Activated T-cell treated with anti-CD3 and anti-CD28 coated beads, Interleukin-2, amount 50 U/mL, for 72 hours (primary cell): ENCODE measurements at places on chromosomes 6 and 20.
A peak's percentile ranks its signal among the peaks of the same experiment; 100 is the strongest.

GRCh38 chr20:6866741-6867140, 99.3 kb downstream of the BMP2 start:
- no peak for DNase-seq

- no peak for DNase-seq
Observed at GRCh38 chr20:63854069-63854765, 7.1 kb upstream of the ABHD16B start.

GRCh38 chr6:134733801-134734200, 216.1 kb downstream of the ALDH8A1 start:
- no peak for DNase-seq

- peak; percentile 55 for DNase-seq
Observed at GRCh38 chr20:46040902-46041535, 12.0 kb downstream of the SLC12A5 start.

DNA sequence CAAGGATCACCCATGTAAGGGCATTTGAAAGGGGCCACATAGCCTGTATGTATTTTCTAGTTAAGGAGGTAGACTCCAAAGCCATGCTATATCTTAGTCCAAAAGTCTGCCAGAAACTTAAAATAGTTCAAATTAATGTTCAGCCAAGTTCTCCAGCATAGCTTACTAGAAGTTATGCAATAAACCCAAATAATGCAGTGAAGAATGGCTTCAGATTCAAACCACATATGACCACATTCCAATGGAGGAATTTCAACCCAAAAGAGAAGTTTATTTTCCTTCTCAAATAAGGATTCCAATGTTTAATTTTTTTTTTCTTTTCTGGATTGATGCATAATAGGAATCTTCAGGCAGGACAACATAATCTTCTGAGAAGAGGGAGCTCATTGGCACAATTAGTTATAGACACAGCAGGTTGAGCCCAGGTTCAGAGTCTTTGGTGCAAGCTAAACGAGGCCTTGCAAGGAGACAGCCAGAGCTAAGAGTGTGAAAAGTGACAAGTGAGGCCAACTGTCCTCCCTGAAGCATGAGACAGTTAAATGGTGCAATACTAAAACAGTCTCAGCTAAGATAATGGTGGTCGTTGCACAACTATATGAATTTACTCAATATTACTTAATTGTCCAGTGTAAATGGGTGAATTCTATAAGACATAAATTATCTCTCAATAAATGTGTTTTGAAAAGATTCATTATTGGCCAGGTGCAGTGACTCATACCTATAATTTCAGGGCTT, 598.8 kb upstream of the CDH4 start:
- DNase-seq: no peak

DNA sequence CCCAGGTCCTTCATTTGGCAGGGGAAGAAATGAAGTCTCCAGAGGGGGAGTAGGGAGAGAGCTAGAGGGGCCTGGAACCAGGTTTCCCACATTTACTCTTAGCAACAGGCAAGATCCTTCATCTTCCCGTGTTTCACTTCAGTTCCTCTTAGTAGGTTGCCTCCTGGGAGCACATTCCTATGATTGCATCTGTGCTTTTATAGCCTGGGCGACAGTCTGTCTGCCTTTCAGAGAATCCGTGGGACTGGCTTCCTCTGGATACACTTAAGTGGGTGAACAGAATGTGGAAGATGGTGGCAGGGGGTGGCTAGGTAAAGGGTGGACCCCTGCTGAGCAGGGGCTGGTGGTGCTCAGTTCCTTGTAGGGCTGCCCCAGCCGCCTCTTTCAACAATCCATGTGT, 33.4 kb downstream of the STK35 start:
- no peak for DNase-seq

- no peak for DNase-seq
Observed at GRCh38 chr20:63860325-63861051, 810 bp upstream of the ABHD16B start.

GRCh38 chr20:40336533-40336932, 352.5 kb downstream of the MAFB start:
- no peak for DNase-seq

DNA sequence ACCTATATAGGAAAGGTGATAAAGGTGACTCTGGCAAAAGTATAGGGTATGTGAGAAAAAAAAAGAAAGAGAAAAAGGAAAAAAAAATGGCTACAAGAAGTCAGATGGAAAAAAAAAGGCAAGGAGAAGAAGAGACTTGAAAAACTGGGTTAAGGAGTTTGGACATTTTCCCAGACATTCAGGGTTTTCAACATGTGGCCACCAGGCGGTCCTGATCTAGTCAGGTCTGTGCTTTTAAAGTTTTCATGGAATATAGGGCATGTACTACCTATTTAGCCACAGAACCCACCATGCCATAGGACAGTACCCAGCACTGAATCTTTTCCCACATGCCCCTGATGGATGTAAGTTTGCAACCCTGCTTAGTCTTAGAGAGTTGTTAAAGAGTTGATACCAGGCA, 433.7 kb downstream of the MAFB start:
- no peak for DNase-seq

GRCh38 chr6:46380152-46380807, 111.0 kb downstream of the RCAN2 start:
- no peak for DNase-seq

DNA sequence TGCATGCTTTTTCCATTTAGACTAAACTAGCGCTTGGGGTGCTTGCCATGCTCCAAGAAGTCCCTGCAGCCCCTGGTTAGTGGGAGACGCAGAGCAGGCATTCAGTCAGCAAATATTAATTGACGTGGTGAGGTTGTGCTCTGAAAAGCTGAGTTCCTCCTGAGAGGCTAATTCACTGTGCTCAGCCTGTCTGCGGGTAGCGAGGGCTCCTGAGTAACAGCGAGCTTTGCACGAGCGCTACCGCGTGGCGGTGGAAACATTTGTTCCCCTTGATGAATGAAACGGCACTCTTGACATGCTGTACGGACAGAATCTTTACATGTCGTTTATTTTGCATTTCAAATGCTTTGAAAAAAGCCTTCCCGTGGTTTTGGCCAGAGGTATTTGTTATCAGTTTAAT, 170.6 kb upstream of the AGPAT4 start:
- peak; percentile 28 for DNase-seq

DNA sequence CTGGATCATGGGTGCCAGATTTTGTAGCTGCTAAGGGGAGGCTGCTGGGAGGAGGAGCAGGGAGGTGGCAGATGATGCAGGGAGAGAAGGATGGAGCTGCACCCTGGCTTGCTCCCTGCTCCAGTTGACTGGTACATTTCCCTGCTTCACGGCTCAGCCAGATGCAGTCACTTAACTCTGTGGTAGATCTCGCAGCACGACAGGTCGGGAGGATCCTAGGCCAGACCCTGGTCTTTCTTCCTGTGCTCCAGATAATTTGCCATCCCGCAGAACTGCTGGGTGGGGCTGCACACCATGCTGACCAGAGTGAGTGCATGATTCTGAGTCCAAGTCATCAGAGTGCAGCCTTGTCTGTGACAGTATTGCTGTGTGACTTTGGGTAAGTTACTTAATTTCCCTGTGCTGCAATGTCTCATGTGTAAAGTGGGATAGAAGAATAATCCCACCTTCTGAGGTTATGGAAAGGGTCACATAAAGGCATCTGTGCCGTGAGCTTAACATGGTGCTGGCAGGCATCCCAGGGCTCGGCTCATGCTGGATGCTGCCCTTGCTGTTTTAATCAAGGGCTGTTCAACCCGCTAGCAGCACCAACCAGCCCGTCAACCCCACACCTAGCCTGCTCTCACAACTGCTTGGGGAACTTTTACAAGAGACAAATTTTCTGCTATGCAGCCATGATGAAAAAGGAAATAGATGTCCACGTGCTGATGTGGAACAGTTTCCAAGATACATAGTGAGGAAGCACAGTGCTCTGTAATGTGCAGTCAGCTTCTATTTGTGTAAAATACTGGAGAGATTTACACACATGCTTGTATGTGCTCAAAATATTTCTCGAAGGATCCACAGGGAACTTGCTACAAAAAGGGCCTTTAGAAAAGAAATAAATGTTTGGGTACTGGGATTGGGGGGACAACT, 257.9 kb downstream of the CDH26 start:
- DNase-seq: no peak

DNA sequence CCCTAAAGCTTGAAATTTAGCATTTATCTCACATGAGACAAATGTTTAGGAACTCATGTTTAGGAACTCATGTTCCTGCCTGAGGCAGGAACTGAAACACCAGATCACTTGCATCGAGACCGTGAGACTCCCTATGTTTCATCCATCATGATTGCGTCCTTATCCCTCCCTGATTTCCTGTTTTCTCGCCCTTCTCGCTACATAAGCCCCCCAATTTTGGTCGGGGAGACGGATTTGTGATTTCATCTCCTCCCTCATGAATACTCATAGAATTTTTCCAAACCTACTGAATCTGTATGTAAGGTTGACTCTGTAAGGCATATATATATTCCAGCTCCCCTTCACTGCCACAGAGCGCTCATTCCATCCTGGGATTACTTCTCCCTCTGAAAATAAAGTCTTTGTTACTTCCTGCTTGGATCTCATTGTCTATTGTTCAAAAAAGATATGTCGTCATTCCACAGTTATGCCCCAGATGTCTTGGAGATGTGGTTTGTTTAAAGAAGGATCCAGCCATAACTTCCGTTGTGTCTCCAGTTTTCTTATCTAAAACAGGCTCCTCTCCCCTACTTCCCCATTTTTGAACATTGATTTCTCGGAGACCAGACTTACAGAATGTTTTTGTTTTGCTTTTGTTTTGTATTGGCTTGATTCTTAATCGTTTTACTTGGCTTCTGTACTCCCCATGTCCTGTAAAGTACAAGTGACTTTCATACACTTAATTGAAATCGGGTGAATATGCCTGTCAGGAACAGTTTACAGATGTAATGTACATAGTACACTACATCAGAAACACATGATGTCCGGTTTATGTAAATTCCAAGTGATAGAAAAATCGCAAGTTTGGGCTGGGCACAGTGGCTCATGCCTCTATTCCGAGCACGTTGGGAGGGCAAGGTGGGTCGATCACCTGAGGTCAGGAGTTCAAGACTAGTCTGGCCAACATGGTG, 118.7 kb downstream of the HFE start:
- no peak for DNase-seq

DNA sequence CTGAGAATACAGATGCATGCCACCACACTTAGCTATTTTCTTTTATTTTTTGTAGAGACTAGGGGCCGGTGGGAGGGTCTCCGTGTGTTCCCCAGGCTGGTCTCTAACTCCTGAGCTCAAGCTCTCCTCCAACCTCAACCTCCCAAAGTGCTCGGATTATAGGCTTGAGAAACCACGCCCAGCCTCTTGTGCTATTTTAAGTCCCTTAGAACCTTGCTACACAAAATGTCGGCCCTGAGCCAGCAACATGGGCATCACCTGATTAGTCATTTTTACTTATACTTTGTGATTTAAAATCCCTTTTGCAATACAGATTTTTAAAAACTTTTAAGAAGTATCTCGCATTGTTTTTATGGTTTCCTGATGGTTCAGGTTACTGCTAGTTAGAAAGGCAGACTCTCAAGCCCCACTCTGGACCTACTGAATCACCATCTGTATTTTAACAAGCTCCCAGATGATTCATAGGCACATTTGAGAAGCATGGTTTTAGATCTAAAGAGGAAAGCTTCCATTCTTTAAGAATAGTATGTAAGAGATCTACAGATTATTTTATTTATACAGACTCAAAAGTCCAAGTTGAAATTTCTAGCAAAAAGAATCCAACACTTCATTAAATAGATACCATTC, 186.3 kb downstream of the PTPRT start:
- no peak for DNase-seq

GRCh38 chr6:52728394-52728793, 34.9 kb downstream of the GSTA2 start:
- no peak for DNase-seq

GRCh38 chr6:89144354-89144906, 1.4 kb upstream of the PM20D2 start:
- no peak for DNase-seq

DNA sequence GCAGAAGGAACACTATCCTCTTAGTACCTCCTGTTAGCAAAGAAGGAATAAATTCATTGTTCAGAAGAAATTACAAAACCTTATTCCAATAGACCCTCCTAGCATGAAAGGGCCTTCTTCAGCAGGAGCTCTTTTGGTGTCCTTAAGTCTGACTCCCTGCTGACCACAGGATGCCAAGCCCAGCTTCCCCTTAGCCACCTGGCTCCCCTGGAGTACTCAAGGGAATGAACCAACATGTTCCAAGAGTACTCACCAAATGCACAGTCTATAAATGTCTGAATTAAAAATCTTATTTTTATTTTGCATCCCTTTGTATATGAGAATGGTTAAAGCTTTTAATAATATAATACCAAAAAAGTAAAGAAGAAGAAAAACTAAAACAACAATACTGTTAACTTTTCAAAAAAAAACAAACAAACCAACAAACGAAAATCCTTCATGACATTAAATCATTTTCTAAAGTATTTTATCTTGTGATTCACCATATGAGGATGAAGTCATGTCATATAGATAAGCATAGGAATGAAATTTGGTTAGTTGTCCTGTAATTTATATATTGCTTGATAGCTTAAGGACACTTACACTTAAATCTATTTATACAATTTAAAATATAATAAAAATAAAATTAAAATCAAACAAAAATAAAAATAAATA, 1355.1 kb downstream of the HACE1 start:
- no peak for DNase-seq

DNA sequence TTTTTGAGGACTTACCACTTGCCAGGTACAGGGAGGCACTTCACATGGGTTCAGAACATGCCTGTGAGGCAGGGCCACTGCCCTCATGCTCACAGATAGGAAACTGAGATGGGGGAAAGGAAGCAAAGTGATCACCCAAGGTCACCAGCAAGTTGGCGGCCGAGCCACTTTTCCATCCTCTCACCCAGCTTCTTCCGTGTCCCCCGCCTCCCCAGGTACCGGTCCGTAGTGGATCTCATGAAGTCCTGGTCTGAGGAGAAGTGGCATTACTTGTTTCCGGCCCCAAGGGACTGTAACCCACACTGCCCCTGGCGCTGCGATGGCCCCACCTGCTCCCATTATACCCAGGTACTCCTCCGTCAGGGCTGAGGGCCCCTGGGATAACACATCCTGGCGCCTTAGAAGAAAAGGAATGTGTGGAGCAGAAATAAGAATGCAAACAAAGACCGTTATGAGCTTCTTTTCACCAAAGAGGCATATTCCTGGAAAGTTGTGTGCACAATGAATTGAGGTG, 6.4 kb downstream of the R3HDML start:
- DNase-seq: no peak

DNA sequence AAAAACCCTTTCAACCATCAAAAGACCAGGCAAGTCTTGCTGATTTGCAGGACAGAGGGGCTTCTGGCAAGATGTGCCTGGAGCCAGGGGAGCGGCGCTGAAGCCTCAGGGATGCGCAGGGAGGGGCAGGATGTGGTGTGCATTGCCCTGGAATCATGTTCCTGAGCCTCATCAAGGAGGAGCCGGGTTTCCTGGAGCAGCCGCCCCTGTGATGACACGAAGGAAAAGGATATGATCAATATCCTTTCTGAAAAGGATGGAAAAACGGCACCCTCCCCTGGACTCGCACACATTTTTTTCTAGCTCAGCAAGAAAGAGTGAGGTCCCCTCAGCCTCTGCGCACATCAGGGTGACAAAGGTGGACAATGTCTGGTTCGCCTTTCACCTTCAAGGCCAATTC, 173.1 kb upstream of the SSTR4 start:
- DNase-seq: no peak
